ENCODE measurements at places on chromosomes 7 and 10.

- DNase-seq, result no peak
Measured at GRCh38 chr10:131245475-131246059, 66.0 kb downstream of the TCERG1L start.

DNA sequence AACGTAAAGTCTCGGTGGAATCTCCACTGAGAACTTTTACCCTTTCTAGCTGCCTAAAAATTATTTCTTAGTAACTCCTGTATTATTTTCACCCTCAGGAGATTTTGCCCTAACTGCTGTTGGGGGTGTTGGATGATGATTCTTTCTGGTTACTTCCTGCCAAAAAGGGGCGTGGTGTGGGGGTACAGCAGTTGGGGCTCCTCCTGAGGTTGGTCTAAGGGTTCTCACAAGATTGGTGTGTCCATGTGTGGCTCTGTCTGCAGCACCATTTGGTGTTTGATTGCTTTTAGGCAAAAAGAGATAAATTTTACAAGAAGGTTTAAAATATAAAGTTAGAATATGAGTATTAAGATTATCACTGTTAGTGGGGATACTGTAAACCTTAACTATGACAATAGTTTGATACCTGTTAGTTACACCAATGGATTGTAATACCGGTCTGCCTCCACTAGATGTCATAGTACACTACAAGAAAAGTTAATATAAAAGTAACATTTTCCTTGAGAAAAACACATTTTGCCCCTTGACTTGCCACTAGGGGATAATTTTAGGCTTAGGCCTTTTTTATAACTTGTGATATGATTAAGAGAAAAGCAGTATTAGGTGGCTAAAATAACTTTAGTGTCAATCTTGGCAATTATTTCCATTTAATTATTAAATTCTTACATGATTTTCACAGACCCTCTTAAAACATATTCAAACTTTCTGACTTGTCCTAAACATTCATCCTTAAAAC lies 928.7 kb downstream of the IPMK start:
- DNase-seq, result no peak

DNA sequence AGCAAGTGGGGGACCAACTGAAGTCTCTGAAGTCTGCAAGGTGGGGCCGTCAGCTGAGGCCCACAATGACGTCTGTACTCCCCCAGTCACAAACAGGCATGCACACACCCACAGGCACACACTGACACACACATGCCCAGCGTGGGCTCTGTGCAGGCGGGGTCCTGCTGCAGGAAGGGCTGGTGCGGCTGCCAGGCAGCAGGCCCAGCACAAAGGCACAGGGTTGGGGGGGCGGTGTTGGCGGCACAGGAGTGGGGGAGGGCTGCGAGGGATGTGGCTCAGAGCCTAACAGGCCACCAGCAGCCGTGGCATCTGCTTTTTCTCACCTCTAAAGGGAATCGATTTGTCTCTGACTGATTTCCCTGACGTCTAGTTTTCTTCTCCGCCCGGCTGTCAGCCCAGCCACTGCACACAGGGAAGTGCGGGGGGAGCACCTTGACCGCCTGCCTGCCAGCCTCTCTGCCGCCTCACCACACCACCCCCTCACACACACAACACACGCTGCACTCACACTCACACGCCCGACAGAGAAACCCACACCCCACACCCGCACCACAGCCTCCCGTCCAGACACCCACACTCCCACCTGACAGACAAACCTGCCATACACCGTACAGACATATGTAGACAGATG lies 43.5 kb upstream of the ZMIZ1 start:
- no peak for DNase-seq

DNA sequence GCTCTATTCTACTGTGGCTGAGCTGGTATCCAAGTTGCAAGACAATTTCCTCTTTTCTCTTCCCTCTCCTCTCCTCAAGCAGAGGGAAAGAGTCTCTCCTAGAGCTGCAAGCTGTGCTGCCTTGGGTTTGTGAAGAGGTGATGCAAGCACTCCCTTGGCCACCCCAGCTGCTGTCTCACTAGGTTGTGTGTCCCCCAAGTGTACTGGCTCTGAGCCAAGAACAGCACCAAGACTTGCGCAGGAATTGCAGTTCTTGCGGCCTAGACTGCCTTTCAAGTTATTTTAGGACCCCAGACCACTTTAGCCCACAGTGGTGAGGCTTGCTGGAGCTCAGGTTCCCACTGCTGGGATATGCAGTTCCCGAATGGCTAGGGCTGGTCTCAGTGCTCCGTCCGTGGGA lies 411.6 kb downstream of the DPP6 start:
- DNase-seq, result no peak

- no peak for DNase-seq
Measured at GRCh38 chr7:152911922-152912321, 152.4 kb downstream of the ACTR3B start.

GRCh38 chr10:17749890-17750289 lies 2.1 kb upstream of the TMEM236 start:
- DNase-seq, result no peak
